ENCODE measurements at places on chromosomes 7 and 10.

- no peak for DNase-seq
Measured at GRCh38 chr10:8539056-8539455, 484.6 kb downstream of the GATA3 start.

GRCh38 chr7:37482505-37482904, 33.8 kb upstream of the ELMO1 start:
- no peak for DNase-seq

DNA sequence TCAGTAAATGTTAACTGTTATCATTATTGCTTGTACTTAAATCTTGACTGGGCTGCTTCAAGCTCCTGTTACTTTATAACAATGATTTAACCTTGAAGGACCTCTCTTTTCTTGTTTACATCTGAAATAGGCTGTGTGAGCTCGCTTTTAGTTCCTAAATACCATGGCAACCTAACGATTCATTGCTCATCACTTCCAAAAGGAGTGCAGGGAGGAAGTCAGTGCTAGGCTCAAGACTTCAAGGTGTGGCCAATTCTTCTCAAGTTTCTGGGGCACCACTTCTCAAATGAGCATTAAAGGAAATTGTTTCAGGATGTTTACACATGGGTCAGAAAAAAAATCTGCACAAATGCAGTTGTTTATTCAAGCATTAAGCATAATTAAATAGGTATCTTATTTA, 284.2 kb downstream of the MTERF1 start:
- no peak for DNase-seq

- DNase-seq = no peak
Measured at GRCh38 chr10:85026878-85027467, 698.6 kb downstream of the CCSER2 start.

All from ecto neural progenitor cell (in vitro differentiated cells).